NCI-H2081 treated with DMSO at 0.1 percent for 48 hours (cell line): ENCODE measurements at places on chromosomes 13 and 19.

- no peak for DNase-seq
Measured at GRCh38 chr13:100197591-100198365, 108.9 kb downstream of the PCCA start.

- no peak for DNase-seq
Measured at GRCh38 chr19:6161271-6161850, 25.9 kb downstream of the ACSBG2 start.

DNA sequence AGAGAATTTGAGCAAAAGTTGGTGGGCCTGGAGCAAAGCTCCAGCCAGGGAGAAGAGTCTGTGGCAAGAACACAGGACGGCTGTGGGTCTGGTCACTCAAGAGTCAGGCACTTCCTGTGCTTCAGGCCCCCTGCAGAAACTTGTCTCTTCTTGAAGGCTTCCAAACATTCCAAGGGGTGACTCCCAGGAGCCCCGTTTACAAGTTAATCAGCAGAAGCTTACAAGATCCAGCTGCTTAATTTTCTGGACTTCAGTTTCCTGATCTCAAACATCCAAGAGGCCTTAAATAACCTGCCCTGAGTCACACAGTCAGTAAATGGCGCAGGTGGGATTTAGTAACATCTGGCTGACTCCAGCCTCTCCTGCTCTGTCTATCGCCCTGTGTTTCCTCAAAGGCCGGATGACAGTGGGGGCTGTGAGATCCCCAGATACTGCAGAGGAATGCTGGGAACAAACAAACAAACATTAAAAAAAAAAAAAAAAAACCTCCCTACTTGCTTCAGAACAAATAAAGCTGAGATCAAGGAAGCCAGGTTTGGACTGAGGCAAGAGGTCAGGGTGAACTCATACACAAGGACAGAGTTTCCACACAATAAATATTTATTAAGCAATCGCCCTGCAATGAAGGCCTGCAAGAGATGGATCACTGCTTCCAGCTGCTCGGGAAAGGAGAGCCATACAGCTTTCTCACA, 175.4 kb upstream of the RFC3 start:
- DNase-seq: no peak

- no peak for DNase-seq
Measured at GRCh38 chr19:51686171-51686570, 7.0 kb upstream of the SPACA6 start.

DNA sequence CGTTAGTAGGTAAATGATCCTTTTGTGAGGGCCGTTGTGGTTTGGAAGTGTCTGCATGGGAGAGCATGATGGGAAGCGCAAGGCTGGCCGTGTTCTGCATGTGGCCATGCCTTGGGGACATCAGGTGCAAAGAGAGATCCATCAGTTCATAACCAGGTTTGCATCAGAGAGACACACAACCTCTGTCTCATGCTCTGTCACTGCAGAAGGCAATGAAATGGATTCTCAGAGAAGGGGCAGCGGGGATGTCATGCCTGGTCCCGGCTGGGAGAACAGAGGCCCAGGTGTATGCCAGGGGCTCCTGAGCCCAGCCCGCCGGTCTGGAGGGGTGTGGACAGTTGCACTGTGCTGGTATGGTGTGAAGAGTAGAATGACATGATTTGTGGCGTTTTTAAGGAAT, 60.2 kb downstream of the GGACT start:
- no peak for DNase-seq

GRCh38 chr19:56088497-56089215, 32.4 kb downstream of the ZNF787 start:
- no peak for DNase-seq

DNA sequence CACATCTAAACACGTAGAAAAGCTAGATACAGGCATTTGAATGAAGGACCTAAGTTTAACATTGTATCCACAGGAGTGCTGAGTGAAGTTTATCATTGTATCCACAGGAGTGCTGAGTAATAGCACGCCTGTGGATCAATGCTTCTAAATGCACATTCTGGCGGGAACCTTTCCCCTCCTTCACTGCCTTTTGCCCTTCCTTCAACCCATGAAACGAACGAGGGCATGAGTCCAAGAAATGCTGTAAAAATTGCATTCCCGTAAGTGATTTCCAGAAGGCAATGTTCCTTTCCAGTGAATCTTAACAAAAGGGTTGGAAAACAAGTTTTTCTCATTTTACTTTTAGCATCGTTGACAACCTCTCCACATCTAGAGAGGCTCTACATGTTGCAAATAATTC, 88.1 kb downstream of the ZDHHC20 start:
- no peak for DNase-seq

DNA sequence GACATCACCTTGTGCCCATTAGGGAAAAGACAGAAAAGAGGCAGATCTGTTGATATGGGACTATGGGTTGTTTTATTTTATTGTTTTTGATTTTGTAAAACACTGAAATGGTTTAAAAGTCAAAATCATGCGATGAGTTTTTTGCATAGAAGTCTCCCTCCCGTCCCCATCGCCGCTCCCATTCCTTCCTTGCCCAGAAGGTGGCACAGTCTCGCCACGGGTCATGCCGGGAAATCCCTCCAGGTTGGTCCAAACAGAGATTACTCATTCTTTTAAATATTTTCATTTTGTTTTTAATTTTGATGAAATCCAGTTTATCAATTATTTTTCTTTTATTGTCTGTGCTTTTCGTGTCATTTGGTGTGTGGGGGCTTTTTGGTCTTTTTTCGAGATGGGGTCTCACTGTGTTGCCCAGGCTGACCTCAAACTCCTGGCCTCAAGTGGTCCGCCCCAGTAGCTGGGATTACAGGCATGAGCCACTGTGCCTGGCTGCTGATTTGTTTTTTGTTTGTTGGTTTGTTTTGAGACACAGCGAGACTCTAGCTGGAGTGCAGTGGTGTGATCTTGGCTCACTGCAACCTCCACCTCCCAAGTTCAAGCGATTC, 9.2 kb downstream of the PGPEP1 start:
- no peak for DNase-seq

- DNase-seq: no peak
Measured at GRCh38 chr13:87093399-87093798, 577.8 kb upstream of the SLITRK5 start.

DNA sequence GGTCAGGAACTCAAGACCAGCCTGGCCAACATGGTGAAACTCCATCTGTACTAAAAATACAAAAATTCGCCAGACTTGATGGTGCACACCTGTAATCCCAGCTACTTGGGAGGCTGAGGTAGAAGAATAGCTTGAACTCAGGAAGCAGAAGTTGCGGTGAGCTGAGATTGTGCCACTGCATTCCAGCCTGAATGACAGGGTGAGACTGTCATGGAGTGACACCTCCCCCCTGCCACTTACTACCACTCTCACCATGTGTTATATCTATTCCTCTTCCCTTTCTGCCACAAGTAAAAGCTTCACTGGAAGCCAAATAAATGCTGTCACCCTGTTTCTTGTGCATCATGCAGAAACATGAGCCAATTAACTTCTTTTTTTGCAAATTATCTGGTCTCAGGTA, 10.6 kb upstream of the CEACAM4 start:
- DNase-seq: no peak

- no peak for DNase-seq
Measured at GRCh38 chr19:32870981-32871451, 1.4 kb upstream of the SLC7A9 start.

GRCh38 chr19:19321141-19321577, 530 bp downstream of the MAU2 start:
- DNase-seq: no peak

- no peak for DNase-seq
Measured at GRCh38 chr19:3528080-3528479, 10.9 kb upstream of the TEKTIP1 start.

DNA sequence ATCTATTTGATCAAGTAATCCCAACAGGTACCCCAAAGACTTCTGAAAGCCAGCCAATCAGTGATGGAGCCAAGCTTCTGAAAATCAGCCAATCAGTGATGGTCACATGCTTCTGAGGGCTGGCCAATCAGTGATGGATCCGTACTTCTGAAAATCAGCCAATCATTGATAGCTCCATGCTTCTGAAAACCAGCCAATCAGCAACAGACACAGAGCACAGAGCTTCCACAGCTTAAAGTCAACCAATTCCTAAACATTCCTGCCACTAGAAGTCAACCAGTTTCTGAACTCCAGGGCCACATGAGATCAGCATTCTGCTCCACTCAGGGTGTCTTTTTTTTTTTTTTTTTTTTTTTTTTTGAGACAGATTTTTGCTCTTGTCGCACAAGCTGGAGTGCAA, 8.2 kb upstream of the HSD17B14 start:
- no peak for DNase-seq

DNA sequence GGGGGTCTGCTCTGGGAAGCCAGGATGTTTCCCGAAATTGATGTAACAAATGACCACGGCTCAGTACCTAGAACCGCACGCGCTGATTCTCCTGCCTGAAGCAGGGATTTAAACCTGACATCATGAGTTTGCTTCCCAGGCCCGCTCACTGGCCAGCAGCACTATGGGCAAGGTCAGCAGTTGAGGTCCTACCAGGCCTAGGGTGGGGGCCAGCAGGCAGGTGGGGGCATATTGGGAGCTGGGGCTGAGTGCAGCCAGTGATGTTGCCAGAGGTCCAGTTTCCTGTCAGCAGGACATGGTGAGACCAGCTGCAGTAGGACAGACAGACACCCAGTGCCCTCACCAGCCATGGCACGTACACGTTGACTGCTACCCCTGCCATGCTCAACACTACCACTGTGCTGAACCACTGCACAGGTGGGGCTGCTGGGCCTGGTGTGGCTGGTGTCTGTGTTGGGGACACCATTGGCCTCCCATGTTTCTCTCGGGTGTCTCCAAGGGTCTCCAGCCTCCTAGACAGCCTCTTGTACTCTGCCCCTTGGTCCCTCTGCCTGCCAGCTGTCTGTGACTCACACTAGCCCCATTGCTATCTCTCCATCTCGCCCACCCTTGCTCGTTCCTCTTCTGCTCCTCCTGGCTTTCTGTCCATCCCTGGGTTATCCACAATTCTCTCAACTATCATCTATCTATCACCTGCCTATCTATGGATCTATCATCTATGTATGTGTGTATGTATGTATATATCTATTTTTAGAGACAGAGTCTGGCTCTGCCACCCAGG, 1.1 kb upstream of the C19orf85 start:
- no peak for DNase-seq

DNA sequence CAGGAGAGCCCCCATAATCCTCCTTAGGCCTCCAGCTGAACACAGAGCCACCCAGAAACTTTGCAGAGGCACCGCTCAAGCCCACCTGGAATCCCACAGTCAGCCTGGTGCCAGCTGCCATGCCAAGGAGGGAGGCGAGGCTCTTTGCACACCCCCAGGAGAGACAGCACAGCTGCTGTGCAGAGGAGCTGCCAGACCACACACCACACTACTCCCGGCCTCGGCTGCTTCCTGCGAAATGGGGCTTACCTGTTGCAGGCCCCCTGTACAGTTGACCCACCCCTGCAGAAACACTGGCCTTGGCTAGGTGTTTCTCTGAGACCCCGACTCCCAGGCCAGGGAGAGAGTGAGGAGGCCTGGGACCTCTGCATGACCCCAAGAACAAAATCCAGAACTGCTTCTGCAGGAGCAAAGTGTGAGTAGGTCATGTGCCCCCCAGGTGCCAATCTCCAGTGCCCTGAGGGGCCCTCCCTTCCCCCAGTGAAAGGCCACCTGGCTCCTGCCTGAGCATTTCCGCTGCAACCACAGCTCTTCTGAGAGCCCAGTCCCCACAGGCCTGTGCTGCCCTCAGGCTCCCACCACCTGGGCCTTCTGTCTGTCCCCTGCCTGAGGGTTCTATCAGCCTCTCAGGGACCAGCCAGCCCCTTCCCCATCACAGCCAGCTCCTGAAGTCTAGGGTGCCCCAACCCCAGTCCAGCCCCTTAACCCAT, 580.4 kb downstream of the UQCRFS1 start:
- no peak for DNase-seq

- no peak for DNase-seq
Measured at GRCh38 chr13:36789061-36789460, 30.0 kb upstream of the RFXAP start.

DNA sequence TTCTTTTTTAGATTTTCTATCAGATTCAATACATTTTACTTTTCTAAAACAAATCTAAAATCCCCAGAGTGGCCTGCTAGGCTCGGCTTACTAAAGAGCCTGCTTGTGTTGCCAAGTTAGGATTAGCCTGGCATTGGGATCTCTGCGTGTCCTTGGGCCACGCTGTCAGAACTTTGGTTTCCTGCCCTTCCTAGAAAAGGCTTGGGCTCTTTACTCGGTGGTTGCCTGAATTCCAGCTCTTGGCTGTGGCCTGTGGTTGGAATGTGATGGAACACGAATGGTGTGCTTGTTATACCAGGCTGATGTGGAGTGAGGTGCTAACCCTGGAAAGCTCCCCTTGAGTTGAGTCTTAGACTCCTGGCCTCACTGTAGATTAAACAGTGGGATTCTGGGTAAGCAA, 8.5 kb downstream of the SPATA13 start:
- DNase-seq: no peak

DNA sequence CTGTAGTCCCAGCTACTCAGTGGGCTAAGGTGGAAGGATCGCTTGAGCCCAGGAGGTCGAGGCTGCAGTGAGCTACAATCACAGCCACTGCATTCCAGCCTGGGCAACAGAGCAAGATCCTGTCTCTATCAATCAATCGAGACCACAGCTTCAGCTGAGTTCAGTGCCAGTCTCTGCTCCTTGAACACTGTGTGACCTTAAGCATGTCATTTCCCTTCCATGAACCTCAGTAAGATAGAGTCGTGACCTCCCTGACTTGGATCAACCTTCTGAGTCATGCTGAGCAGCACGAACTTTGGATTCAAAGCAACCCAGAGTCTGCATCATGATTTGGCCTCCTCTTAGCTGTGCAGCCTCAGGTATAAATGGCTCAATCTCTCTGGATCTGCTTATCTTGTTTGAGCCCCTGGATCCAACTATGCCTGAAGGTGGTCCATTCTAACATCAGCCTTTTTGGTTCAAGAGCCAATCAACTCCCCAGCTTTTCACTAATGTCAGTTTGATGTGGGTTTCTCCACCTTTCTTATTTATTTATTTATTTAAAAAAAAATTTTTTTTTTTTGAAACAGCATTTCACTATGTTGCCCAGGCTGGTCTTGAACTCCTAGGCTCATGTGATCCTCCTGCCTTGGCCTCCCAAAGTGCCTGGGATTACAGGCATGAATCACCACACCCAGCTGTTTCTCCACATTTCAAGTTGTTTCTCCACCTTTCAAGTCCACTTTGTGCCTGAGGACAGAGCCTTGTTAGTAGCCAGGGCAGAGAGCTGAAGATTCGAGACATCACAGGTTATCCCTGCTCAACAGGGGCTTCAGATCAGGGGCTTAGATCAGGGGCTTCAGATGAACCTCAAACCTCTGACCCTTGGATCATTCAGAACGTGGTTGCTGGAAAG, 26.4 kb downstream of the PTPRS start:
- no peak for DNase-seq

GRCh38 chr19:17135001-17135853, 59.6 kb downstream of the MYO9B start:
- DNase-seq: no peak

DNA sequence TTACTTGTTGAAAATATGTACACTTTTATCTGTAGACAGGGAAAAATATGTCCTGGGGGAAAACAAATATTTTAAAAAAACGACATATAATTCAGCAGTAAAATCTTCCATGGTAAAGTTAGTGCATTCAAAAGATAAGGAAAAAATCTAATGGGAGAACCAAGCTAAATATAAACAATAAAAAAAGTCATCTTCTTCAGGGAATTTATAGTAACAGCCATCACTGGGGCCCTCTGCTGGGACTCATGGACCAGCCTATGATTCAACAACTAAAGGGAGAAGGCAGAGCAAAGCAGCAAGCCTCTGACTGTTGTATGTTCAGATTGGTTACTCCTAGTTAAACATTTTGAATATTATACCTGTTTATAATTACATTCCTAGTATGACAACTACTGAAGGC, 93.0 kb downstream of the ITGBL1 start:
- no peak for DNase-seq

GRCh38 chr19:15365264-15365663, 14.3 kb downstream of the AKAP8 start:
- DNase-seq: no peak
